ENCODE measurements at places on chromosomes 13 and 19.
A peak's percentile ranks its signal among the peaks of the same experiment; 100 is the strongest.

- DNase-seq, result no peak
These were observed 19.8 kb upstream of the POU2F2 start for GRCh38 chr19:42151782-42152684.

DNA sequence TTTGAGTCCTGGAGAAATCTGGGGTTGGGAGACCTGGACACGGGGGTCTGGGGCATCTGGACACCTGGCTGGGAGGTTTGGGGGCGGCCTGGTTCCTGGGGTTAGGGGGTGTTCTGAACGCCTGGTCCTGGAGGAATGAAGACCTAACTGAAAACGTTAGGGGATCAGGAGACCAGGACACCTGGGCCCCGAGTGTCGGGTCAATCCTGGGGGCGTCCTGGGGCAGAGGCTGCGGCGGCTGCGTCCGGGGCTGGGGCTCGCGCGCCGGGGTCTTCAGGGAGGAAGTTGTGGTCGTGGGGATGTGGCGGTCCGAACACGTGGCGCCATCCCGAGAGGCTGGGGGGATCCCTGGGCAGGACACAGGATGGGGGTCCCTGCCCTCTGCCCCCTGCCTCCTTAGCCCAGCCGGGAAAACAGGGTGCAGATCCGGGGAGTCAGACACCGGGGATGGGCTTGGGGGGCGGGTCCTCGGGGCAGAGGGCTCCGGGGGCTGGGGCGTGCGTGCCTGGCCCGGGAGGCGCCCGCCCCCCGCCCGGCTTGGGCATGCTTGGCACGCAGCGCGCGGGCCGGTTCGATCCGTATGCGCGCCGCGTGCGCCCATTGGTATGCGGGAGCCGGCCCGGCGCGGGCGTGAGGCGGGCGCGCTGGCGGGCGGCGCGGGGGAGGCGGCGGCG is 632 bp downstream of the NPAS1 start:
- no peak for DNase-seq

- DNase-seq, result no peak
These were observed 14.8 kb downstream of the FUT6 start for GRCh38 chr19:5824751-5825150.

DNA sequence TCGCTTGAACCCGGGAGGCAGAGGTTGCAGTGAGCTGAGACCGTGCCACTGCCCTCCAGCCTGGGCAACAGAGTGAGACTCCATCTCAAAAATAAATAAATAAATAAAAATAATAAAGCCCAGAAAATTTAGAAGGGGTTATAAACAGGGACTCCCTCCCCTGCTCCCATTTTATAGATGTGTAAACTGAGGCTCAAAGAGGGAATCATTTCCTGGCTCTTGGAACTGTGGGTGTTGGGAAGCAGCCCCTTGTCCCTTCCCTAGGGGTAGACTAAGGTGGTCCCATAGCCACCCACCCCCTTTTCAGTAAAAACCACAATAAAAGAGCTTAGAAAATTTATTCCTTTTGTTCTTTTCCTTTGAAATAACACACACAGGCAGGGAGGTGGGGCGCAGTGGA is 6.2 kb upstream of the SLC25A41 start:
- DNase-seq, result no peak

DNA sequence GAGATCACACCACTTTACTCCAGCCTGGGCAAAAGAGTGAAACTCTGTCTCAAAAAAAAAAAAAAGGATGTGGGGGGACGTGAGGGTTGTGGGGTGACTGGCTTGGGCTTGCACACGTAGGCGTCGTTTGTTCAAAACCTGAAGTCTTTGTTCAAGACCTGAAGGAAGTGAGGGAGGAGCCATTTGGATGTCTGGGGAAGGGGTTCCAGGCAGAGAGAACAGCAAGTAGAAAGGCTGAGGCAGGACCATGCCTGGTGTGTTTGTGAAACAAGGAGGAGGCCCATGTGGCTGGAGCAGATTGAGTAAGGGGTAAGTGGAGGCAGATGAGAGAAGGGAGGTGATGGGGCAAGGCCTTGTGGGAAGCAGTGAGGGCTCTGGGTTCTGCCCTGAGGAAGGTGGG is 27.8 kb downstream of the PIN1 start:
- no peak for DNase-seq

DNA sequence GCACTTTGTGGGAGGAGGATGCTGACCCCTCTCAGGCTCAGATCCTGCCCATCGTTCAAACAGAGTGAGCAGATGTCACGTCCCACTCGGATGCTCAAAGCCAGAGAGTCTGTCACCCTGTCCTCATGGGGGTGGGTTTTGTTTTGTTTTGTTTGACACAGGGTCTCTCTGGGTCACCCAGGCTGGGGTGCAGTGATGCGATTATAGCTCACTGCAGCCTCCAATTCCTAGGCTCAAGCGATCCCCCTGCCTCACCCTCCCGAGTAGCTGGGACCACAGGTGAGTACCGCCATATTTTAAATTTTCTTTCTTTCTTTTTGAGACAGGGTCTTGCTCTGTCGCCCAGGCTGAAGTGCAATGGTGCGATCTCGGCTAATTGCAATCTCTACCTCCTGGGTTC is 4.0 kb downstream of the ADGRE2 start:
- DNase-seq, result no peak

- no peak for DNase-seq
These were observed 11.8 kb upstream of the TLE5 start for GRCh38 chr19:3073931-3074595.

DNA sequence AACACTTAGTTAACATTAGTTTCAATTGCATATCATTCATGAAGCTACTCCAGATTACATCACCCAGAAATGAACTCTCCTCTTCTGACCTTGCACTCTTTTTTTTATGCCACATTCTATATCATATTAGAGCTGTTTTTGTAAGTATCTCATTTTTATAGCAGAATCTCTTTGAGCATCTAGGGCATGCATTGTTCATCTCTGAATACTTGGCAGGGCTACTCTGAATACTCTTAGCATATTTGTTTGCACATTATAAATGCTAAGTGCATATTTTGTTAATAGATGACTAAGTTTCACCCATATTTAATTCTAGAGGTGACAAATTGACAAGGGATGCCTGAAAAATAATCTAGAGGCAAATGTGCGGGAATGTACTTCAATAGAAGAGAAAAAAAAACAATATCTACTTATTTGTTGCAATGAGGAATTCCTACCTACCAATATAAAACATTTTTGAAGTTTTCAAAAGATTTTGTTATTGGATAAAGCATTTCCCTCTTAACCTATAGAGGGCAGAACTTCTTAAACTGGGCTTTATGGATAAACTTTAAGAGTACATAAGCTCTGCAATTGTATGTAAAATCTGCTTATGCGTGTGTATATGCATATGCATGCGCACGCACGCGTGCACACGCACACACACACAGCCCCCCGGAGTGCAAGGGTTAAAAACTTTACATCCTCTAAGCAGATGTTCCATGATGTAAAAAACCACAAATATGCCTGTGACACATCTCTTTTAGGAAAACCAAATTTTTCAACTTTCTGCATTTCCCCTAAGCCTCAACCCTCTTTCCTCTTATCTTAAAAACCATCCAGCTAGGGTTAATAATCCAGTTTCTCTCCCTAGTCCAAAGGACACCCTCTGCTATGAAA is 73.0 kb upstream of the OXGR1 start:
- DNase-seq, result no peak

- no peak for DNase-seq
These were observed 77.5 kb downstream of the FNDC3A start for GRCh38 chr13:49053215-49053614.

DNA sequence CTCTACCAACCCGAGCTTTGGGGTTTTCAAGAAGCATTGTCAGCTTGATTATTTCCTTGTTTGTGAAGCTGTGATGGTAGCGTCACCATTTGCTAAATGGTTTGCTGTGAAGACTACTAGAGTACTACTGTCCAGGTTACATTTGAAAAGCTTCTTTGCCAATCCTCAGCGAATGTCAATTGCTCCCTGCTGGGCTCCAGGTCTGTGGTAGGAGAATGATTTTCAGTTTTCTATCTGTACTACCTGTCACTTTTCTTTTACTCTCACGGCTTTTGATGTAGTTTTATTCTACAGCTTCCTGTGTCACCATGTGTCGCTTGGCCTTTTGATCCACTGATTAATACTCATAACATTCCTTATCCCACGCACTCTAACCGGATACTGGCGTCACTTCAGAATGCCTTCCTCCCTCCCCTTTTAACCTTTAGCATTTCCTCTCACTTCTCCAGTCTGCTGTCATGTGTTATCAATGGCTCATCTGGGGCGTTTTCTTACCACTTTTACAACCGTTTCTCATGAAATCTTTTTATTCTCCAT is 7.5 kb upstream of the GPR183 start:
- DNase-seq, result no peak

GRCh38 chr19:47512183-47512947 is 2.5 kb downstream of the NAPA start:
- DNase-seq, result no peak

GRCh38 chr13:43000676-43001075 is 8.6 kb upstream of the EPSTI1 start:
- no peak for DNase-seq

GRCh38 chr19:18230941-18231734 is 4.9 kb upstream of the PDE4C start:
- no peak for DNase-seq

GRCh38 chr19:31344403-31344802 is 4.8 kb downstream of the TSHZ3 start:
- peak; percentile 57 for DNase-seq

DNA sequence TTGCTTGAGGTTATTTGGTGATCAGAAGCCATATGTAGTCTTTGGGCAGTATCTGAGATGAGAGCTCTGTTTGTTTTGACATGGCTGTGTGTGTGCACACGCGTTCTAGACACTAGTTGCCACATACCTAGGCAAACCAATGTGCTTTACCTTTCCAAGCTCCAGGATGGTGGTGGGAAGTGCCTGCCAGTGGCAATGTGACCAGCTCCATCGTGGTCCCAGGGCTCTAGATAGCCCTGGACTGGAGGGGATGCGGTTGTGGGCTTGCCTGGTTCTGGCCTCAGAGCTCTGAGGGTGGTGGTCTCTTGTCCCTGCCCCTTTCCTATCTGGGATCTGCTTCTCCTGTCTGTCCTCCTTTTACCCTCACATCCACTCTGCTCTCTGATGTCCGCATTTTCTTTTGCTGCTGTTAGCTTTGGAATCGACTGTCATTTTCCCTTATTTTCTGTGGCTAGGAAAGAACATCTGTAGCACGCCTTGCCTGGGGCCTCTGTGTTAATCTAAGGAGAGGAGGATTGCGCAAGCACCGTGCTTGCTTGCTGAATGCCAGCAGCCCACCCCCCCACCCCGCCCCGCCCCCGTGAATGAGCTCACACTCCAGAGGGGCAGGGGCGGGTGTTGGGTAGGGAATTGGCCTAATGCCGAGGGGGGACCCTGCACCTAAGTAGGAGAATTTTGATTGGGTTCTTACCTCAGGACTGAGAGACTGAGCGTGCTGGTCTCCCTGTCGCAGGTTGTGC is 89.5 kb downstream of the ARHGEF7 start:
- no peak for DNase-seq

DNA sequence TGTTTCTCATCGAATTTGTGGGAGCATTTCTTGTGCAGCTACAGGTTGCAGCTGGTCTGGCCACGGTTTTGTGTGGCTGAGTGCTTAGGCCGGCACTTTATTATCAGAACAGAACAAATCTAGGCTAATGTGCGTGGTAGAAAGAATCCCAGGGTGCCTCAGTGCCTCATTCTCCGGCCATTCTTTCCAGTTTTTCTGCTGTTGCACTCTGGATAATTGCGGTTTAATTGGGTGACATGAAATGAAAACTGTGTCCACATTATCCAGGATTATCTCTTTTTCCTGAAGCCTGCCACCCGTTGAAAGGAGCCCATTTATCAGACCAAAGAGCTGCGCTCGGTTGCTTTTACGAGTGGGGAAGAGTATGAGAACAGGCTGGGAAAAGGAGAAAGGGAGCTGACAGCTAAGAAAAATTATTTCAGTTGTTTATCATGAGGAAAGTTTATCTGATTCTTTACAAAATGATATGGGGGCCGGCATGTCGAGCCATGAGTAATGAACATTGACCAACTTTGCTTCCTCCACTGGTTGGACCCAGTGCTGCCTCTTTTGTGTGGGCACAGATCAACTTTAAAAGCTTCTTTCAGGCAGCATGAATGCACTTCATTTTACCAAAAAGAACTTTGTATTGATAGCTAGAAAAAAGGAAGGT is 117.0 kb upstream of the SOX21 start:
- DNase-seq, result no peak

GRCh38 chr13:76980075-76980718 is 11.7 kb upstream of the CLN5 start:
- peak; percentile 91 for DNase-seq

- no peak for DNase-seq
These were observed 32.4 kb downstream of the PHF11 start for GRCh38 chr13:49528161-49528560.

DNA sequence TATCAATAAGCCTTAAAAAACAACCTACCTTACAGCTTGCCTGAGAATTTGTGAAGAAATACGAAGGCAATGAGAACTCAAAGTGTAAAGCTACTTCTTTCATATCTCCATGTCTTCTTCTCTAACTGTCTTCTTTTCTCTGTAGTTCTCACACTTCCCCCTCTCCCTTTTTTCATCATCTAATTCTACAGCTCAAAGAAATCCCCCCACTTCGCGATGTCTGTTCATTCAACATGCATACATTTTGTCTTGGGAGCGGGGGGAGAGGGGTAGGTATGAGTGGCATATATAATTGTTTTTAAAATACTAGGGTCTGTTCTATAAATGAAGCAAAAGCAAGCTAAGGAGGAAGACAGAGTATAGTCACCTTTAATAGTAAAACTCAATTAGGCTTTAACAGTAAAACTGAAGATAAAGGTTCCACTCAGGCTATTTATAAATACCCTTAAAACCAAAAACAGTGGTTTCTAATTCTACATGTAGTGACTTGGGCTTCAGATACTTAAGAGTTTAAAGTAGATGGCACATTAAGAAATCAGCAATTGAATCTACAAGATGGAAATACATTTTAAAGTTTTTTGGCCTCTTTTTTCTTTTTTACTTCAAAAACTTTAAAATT is 106.9 kb downstream of the KLF12 start:
- no peak for DNase-seq

DNA sequence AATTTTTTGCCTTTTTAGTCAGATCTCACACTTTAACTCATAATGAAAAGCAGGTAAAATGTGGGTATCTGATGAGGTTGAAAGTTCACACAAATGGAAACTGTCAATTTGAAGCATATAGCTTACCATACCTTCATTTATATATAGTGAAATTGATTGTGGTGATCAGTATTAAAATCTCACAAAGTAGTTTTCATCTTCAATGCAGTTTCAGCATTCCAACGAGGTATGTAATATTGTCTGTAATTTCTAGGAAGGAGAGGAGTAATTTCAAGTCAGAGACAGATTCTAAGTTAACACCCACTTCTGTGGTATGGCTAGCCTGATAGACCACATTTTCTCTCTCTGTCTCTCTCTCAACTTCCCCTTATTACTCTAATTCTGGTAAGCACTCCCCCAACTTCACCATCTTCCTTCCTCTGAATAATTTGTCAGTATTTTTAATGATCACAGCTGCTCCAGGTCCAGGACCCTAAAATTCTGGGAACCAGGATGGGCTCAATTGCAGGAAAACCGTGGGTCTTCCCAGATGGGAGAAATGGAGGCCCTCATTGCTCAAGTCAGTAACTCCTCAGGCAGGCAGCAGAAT is 455.7 kb downstream of the FGF9 start:
- DNase-seq, result no peak
